Effector CD4-positive, alpha-beta T cell (primary cell): ENCODE measurements at places on chromosomes 7 and 10.

DNA sequence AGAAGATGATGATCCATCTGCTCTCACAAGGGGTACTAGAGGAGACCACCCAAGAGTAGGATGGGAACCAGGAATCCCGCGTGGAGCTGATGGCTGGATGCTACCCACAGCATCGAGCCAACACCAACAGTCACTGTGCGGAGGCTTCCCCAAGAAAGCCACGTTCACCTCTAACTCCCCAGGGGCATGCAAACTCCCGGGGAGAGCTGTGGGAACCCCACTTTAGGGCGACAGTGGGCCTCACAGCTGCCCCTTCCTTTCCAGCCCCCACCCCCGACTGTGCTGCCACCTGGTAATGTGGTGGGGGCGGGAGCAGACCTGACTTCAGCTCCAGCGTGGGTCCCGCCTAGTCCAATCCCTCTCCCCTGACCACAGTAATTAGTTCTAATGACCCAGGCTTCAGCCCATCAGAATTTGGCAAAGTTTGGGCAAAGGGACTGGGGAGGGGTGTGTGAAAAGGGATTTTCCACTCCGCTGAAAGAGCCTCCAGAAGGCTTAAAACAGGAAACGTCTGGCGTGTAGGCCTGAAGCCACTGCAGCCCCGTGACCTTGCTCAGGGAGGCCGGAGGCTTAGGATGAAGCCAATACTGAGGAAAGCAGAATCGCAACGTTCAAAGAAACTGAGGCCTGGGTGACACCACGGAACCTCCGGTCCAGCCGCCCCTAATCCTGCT is 20.3 kb downstream of the ASB13 start:
- DNase-seq: no peak

DNA sequence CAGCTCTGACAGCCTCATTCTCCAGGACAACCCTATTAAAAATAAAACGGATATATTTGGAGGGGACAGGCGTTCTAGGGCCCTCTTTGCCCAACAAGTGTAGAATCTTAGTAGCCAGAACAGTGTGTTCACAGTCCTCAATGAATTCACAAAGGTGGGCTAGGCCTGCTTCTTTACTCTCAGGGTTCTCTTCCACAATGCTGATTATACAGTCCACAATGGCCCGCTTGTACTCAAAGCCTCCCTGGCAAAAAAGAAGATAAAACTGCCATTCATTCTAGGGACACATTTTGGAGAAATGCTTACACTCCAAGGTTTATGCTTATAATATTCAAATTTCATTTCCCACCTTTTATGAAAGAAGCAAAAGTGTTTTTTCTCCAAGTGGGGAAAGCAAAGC is 62.6 kb downstream of the MEST start:
- DNase-seq: no peak

GRCh38 chr7:87144173-87144657 is 8.0 kb upstream of the DMTF1 start:
- no peak for DNase-seq

DNA sequence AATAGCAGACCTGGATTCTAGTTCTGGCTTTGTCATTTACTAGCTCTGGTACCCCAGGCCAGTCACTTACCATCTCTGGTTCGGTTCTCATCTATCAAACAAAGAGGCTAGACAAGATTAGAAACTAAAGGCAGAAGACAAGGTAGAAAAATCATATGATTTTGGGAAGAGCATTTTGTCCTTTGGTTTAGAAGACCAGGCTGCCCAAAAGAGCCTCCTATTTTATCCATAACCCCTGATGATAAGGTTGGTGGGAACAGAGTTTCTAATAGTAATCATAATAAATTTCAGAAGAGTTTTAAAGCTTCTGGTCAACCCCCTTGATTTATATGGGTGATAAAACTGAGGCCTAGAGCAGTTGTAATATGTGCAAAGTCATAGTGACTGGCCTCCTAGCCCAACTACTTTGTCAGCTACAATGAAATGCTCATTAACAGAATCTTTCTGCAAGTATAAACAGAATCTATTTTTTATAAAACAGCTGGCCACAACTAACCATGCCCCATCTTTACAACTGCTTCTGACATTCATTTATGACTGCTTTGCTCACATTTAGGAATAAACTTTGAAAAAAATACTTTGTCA is 23.4 kb downstream of the COX15 start:
- no peak for DNase-seq

- no peak for DNase-seq
Observed at GRCh38 chr7:82593780-82594179, 150.2 kb upstream of the CACNA2D1 start.

GRCh38 chr7:127870231-127870907 is 160.9 kb downstream of the LRRC4 start:
- no peak for DNase-seq

DNA sequence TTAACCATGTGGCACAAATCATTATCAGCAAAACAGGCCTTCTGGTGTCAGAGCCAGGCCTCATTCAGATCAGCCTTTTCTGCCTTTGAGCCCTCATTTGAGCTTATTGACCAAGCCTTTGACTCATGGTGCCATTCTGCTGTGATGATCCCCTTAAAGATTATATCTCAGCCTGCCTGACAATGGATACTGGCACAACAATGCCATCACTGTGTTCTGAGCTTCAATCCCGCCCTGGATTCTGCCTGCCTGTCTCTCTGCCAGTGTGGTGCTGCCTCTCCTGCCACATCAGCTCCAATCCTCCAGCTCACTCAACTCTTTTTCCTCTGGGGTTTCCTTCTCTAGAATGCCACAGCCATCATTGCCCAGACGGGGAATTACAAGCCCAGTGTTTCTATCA is 52.6 kb downstream of the SRI start:
- DNase-seq: no peak

- no peak for DNase-seq
Observed at GRCh38 chr7:122602800-122603199, 96.1 kb downstream of the RNF133 start.

DNA sequence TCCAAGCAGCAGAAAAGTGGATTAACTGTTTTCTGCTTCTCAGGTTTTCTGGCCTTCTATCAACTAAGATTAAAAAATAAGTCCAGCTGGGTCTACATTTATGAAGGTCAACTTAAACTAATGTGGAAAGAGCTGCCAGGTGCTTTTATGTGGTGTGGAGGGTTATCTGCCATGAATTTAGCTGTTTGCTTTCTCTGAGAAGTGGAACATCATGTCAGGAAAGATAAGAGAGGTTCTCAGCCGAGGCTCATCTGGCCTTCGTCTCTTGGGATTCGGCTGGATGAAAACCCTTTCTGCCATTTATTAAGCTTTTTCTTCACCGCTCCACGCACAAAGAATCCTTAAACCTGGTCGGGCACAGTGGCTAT is 5.5 kb downstream of the PTPRN2 start:
- no peak for DNase-seq

GRCh38 chr7:93938293-93938692 is 16.8 kb downstream of the GNG11 start:
- DNase-seq: no peak

DNA sequence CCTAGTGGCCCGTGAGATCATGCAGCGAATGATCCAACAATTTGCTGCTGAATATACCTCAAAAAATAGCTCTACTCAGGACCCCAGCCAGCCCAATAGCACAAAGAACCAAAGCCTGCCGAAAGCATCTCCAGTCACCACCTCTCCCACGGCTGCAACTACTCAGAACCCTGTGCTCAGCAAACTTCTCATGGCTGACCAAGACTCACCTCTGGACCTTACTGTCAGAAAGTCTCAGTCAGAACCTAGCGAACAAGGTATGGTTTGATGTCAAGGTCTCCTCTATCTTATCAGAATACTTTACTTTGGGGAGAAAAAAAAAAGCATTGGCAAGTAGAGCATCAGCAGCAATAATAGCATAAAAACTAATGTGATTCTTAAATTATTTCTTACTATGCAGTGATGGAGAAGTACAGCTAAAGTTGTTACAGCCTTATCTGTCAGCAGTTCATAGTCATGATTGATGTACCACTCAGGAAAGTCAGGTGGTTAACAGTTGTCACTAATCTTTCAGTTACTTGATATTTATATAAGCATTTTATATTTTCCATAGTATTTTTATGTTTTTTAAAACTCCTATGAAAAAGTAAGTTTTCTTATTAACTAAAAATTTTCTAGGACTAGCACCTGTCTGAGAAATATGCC is 117.1 kb downstream of the LCOR start:
- DNase-seq: no peak

- no peak for DNase-seq
Observed at GRCh38 chr7:13159467-13160184, 472.2 kb downstream of the ARL4A start.

- DNase-seq: no peak
Observed at GRCh38 chr7:39672176-39672575, 48.8 kb downstream of the RALA start.

DNA sequence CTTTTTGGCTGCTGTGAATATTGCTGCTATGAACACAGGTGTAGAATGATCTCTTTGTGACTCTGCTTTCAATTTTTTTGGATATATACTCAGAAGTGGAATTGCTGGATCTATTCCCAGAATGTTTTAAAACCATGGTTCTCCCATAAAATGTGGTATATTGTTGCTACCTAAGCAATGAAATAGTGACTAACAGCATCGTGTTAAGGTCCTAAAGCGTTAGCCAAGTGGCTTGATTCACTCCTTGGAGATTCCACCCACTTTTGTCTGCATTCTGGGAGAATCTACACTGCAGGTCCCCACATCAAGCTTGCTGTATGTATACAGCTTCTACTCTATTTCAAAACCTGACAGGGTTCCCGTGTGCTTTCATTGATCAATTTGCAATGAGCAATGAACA is 105.6 kb downstream of the CDK6 start:
- no peak for DNase-seq
